ENCODE measurements at places on chromosomes 1 and 21.

DNA sequence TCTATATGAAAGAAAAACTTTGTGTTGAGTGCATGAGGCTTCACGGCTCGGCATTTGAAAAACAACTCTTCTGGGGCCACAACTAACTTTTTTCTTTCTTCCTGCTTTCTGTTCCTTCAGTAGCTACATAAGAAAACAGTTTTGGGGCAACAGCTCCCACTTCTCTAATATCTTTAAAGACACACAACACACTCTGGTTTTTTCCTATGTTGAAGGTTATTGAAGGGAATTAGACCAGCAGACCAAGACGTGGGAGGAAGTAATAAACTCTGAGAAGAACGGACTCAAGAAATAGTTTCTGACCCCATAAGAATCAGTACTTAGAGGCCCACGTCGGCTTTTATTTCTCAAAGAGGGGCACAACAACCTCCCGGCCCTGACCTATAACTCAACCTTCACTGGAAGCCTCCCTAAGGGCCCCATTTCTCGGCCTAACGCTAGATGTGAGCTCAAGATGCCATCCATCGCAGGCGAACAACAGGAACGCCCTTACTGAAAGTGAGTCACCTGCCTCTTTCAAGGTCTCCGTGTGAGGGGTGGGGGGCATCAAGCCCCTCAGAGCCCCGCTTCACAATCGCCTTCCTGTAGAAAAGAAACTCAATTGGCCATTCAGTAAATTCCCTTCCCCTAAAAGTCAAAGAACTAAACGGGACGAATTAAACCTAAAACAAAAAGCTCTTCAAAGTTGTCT, 844 bp downstream of the ZMYM6 start:
- DNase-seq = peak; percentile 63

GRCh38 chr21:14617871-14618270, 71.8 kb upstream of the SAMSN1 start:
- no peak for DNase-seq

GRCh38 chr21:35423709-35424108, 374.6 kb upstream of the RUNX1 start:
- DNase-seq = no peak

DNA sequence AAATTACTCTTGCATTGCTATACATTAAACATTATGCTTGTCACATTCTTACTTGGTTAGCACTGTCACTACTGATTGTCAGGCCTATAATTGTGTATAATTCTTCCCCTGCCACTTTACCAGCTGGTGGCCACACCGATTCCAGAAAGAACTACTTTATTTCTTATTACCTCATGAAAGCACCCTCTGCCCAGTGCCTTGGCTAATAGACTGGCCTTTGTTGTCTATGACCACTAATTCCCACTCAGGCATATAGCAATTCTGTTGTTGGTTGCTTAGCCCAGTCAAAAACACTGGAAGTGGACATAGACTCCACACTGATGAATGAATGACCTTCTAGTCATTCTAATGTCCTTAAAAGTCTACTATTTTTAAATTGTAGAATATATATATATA, 35.6 kb downstream of the MRPL39 start:
- no peak for DNase-seq

- DNase-seq = no peak
Observed at GRCh38 chr1:55288245-55288644, 73.1 kb upstream of the USP24 start.

- no peak for DNase-seq
Observed at GRCh38 chr1:42946120-42946898, 12.4 kb downstream of the SLC2A1 start.

DNA sequence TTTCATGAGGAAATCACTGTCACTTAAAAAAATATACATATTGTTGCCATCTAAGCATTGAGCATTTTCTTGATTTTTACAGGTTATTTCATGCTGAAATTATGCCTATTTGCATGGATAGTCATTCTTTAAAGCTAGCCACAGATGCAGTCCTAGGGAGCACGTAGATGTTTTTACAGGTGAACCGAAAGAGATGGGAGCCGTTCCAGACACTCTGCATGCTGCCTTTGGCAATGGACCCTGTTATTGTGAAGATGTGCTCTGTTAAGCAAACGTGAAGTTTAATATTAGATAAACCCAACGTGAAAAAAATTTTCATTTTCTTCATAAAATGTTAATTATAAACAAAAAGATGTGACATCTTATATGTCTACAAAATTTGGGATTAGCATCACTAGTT, 7.1 kb downstream of the PROX1 start:
- DNase-seq = no peak

DNA sequence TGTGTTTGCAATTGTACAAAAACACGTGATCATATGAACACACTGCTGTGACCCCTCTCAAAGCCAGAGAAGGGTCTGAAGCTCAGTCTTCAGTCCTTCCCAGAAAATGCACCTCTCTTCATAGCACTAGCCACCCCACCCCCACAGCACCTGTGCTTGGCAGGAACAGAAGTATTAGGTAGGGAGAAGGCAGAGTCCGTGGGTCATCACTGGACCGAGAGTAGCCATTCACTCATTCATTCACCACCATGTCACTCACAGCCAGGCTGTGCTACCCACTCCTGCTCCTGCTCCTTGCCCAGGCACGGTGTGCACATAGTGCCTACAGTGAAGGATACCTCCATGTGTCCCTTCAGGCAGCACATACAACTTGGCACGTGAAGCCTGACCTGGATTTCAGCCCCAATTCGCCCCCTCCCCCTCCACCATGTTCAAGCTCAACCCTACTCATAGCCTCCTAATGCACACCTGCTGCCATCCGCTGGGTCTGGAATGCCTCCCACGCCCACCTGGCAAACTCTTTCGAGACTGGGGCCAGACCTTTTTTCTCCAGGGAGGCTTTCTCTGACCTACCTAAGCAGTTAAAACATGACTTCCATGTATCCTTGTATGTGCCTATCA, 81.9 kb upstream of the GALNT2 start:
- no peak for DNase-seq

GRCh38 chr1:38727684-38728584, 131.6 kb downstream of the RRAGC start:
- peak; percentile 4 for DNase-seq

DNA sequence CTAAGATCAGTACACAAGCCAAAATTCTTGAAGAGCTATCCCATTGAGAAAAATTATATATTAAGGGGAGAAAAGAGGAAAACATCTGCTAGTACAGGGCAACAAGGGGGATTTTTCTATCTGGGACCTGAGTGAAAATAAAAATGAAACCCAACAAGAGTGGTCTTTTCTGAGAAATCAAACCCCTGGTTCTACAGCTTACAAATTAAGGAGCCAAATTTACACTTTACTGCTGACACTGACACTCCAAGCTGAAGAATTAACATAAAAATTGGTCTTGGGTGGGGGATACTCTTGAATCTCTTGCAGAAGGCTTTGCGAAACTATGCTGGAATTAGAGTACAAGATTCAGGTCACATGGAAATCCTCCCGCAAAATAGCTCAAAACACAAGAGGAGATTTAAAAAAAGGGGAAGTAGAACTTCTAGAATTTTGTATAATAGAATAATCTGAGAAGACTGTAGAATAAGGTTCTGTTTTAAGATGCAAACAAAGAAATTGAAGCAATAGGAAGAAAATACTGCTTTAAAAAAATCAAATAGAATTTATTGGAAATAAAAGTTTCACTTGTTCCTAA, 32.1 kb upstream of the HSPA13 start:
- DNase-seq = no peak

DNA sequence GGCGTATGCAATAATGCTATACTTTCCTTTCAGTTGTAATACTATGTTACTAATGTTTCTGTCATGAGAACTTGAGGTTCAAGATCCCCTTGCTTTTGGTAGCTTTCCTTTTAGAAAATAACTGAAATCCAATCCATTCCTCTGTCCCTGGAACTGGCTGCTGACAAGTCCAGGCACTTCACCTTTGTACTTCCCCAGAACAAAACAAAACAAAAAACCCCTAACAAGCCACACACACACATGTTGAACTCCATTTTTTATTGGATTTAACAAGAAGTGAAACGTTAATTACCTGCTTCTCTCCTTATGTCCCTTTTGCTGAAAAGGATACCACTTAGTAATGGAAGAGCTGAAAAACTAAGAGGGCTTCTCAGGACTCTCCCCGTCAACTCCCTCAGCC, 26.1 kb upstream of the SDC3 start:
- no peak for DNase-seq

DNA sequence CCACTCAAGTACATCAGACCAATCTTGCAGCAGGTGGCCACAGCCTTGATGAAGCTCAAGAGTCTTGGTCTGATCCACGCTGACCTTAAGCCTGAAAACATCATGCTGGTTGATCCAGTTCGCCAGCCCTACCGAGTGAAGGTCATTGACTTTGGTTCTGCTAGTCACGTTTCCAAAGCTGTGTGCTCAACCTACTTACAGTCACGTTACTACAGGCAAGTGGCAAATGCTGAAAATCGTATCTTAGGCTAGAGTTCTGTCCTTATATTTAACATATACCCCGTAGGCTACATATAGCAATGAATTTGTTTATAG, 12.1 kb downstream of the HIPK1 start:
- DNase-seq = no peak

GRCh38 chr1:233919786-233920185, 15.3 kb downstream of the SLC35F3 start:
- DNase-seq = no peak

GRCh38 chr1:19457607-19458006, 27.7 kb downstream of the CAPZB start:
- no peak for DNase-seq

- no peak for DNase-seq
Observed at GRCh38 chr1:230684146-230684545, 29.8 kb downstream of the AGT start.

GRCh38 chr1:59143811-59144210, 153.1 kb upstream of the FGGY start:
- no peak for DNase-seq

DNA sequence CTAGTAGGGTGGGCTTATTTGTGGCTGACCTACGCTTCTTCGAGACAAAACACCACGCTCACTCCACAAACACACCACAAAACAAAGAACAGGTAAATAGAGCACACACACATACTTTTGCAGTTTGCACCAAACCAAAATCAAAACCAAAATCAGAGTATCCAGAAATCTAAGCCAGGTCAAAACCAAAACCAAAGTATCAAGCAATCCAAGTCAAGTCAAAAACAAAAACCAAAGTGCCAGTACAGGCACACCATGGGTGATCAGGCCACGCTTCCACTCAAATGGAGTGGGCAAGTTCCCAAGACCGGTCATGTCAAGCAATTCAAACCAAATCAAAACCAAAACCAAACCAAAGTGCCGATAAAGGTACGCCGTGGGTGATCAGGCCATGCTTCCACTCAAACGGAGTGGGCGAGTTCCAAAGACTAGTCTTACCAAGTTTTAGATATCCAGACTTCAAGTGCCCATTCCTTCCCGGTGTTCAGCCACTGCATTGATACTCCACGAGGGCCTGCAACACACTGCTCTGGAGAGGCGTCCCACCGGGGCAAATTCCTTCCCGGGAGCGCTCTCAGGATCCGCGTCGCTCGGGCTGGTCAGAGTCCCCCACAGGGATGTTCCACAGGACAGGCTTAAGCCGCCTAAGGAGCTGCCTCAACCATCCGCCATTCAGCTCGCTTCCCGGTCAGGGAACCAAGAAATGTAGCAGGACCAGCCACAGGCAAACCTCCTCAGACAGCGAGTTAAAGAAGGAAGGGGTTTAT, 169.1 kb downstream of the CDC7 start:
- DNase-seq = no peak

GRCh38 chr1:117562581-117563491, 43.0 kb upstream of the TENT5C start:
- DNase-seq = no peak

DNA sequence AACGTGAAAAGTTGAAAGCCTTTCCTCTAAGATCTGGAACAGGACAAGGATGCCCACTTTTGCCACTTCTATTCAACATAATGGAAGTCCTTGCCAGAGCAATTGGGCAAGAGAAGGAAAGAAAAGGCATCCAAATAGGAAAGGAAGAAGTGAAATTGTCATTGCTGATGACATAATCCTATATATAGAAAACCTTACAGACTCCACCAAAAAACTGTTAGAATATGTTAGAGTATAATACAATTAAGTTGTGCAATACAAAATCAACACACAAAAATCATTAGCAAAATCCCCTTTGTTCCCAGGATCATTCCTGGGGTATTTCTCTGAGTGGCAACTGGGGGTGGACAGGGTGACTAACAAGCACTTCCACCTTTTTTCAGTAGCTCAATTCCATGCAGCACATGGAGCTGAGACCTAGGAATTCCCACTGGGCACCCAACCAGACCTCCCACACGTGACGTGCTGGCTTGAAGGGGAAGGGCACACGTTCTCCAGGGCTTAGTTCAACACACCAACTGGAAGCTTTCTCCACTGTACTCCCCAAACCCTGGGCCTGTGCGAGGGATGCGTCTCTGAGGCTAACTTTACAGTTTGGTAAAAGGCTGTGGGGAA, 9.6 kb downstream of the STUM start:
- DNase-seq = no peak

GRCh38 chr1:29639156-29639736, 402.9 kb downstream of the PTPRU start:
- DNase-seq = no peak

GRCh38 chr1:163974120-163974519, 584.9 kb upstream of the PBX1 start:
- no peak for DNase-seq

GRCh38 chr1:109307274-109308021, 637 bp upstream of the MYBPHL start:
- DNase-seq = peak; percentile 16

DNA sequence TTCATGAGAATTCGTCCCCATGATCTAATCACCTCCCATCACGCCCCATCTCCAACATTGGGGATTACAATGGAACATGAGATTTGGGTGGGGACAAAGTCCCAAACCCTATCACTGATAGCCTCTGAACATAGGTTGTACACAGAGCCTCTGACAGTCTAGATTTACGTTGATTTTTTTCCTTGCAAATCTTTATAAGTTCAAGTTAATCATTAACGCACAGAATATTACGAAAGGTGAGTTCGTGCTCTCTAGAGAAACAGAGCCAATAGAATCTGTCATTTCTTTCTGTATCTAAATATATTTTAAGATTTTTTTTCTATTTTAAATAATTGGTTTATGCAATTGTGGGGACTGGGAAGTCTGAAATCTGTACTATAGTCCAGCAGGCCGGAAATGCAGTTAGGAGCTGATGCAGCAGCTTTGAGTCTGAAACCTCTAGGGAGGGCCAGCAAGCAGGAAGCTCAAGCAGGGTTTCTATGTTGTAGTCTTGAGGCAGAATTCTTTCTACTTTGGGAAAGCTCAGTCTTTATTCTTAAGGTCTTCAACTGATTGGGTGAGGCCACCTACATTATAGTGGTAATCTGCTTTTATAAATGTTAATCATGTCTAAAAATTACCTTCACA, 61.0 kb downstream of the SELENOF start:
- no peak for DNase-seq

DNA sequence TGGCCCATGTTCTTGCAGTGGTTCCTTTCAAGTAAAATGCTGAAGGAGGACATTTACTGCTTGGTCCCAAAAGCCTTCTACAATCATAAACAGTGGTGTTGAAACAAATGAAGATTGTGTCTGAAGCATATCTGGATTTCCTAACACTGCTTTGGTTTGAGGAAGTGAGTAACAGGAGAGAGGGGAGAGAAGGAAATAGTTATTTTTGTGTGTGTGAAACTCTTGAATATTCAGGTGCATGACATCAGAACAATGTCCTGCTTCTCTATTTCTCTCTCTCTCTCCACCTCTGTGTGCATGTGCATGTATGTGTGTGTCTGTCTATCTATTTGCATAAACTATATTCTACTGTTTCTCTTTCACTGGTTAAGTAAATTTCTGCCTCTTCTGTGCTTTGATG, 61.4 kb upstream of the TNFSF18 start:
- no peak for DNase-seq

GRCh38 chr1:78044796-78045562, 787 bp upstream of the GIPC2 start:
- no peak for DNase-seq

GRCh38 chr1:39484564-39484963, 6.9 kb upstream of the BMP8A start:
- DNase-seq = no peak
